ENCODE measurements at places on chromosomes 12 and 14. TPM values are rescaled to one million over a fixed set of nuclear protein-coding genes. Genes with fewer than 3 reads are reported as not detected.

B4GALNT3 gene
- 34.6 TPM for polyA plus RNA-seq

CCDC197 gene
- 31.0 TPM for polyA plus RNA-seq

SERPINA12 gene
- not detected for polyA plus RNA-seq

ZNF891 gene
- 1.6 TPM for polyA plus RNA-seq

SLC25A21 gene
- 4.4 TPM for polyA plus RNA-seq

DNAJC22 gene
- 3.5 TPM for polyA plus RNA-seq

MYH6 gene
- polyA plus RNA-seq = 0.44 TPM

RNASE2 gene
- 0.65 TPM for polyA plus RNA-seq

NFATC4 gene
- 83.6 TPM for polyA plus RNA-seq
